ENCODE measurements at places on chromosomes 12 and 14.

DNA sequence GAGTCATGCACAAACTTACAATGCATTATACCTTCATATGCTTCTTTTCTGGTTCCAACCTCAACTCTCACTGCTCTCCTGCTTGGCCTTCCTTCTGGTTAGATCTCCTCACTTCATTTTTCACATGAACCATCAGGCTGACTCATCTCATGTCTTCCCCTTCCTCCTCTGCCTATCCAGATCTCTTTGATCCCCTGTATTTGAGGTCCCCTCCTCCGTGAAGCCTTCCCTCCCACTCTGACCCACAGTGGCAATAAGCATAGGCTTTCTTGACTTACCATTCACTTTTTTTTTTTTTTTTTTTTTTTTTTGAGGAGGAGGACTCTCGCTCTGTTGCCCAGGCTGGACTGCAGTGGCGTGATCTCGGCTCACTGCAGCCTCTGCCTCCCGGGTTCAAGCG lies 14.7 kb upstream of the ASIC1 start:
- DNase-seq: no peak

GRCh38 chr14:68756734-68757133 lies 36.1 kb downstream of the ZFP36L1 start:
- DNase-seq: no peak

- no peak for DNase-seq
Observed at GRCh38 chr14:87113286-87113685, 879.7 kb downstream of the GALC start.

- peak; percentile 60 for DNase-seq
Observed at GRCh38 chr14:88323086-88323522, at the start of gene KCNK10. Gene KCNK10 (minus strand): TSS chr14:88323269. CDS start chr14:88322798, 471 bp downstream.

DNA sequence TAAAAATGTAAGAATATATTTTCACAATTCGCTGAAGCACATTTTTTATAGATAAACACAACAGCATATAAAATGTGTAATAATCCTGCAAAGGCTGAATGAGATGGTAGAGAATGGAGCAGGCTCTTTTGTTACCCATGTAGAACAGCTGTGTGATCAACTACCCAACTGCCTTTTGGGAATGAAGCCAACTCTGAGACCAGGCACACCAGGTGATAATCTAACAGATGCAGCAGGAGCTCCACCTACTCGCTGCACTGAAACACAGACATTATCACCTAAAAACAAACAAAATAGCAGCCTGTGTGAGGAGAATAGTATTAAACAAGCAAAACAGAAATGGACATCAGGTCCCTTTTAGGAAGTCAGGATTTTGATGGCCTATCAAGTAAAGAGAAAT lies 183.3 kb downstream of the CCDC59 start:
- no peak for DNase-seq

All from DMS79 treated with DMSO at 0.1 percent for 48 hours (cell line).